ENCODE measurements at places on chromosomes 11 and 22.

GRCh38 chr11:43907028-43907975 is 26.7 kb downstream of the ALKBH3 start:
- DNase-seq = no peak

DNA sequence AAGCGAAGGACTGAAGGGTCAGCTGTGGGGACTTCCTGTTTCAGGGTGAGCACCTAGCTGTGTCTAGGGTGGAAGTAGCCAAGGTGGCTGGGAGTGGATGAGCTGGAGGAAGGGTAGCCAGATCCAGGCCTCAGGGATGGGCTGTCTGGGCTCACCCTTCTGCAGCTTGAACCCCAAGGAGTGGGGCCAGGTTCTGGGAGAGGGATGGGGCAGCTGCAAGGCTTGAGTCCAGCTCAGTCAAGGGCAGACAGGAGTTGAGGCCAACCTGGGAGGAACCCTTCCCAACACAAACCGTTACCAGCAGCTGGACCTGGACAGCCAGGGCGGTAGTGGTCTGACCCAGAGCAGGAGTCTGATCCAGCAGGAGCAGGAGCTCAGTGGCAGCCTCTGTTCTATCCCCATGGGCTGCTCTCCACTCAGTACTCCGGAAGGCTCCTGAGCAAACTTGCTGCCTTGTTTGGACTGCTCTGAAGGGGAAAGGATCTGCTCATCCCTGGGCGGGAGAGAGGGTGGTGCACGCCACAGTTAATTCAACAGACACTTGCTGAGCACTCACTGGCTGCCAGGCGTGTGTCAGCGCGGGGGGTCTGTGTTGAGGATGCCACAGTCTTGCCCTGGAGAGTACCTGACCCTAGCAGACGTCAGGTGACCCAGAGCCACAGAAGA is 53.8 kb upstream of the THY1 start:
- DNase-seq = no peak

DNA sequence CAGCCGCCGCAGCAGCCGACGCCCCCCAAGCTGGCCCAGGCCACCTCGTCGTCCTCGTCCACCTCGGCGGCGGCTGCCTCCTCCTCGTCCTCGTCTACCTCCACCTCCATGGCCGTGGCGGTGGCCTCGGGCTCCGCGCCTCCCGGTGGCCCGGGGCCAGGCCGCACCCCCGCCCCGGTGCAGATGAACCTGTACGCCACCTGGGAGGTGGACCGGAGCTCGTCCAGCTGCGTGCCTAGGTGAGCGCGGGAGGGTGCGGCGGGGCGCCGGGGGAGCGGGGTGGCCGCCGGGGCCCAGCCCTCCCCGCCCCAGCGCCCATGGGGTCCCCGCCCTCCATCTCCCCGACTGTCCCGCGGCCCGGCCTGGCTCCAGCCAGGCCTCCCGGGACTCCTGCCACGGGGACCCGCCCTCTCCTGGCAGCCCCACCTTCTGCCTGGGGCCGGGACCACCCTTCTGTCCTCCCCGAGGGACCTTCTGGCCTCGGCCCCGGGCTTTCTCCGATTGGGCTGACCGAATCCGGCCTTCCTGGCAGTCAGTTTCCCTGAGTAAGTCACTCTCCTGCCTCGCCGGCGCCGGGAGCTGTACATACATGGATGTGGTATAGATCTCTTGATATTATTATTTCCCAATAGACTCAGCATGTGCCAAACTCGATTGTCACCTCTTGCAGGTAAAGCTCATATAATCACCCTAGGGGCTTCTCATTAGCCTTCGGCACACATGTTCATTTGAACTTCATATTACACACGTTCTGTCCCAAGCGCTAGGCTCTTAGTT is 720 bp downstream of the PACS1 start:
- DNase-seq = no peak

DNA sequence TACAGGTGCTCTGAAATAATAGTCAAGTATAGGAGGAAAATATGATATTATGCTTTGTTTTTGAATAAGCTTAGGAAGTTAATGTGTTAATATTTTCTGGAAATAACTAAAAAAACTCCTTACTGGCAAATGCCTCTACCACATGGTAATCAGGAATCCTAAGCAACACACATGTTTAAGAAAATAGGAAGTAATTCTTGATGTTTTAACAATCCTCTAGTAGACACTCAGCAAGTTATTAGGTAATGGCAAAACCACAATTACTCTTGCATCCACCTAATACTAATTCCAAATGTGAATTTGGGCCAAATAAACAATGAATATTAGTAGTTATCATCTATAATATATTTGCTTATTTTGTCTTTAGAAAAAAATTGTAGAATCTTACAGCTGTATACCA is 53.6 kb downstream of the SLC35F2 start:
- DNase-seq = peak; percentile 83

DNA sequence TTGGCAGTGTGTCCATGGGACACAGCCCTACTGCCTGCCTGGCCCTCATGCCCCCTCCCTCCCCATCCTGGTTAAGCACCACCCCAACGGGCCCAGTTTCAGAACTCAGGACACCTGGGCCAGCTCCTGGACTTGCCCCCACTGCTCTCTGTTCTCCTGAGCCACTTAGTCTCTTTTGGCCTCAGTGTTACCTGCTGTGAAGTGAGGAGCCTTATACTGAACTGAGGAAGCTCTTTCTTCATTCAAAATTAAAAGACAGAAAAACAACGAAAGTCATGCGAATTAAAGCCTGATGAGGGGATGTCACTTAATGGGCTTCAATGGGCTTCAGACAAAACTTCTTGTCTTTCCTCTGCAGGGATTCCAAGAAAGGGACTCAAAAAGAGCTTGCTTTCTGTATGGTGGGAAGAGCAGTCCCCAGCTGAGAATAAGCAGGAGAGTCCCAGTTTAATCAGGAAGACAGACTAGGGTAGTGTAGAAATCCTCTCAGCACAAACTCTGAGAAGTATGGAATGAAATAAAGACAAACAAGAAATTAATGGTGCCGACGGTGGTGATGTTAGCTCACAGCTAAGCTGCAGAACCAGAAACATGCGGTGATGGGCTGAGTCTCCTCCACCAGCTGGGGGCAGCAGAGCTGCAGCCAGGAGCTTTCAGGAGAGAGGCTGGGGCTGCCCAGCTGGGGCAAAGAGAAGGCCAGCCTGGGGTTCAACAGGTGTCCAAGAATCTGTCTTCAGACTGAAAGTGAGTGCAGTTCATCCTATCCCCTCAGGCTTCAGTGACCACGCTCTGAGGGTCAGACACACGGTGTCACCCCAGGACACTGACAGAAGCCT is 101.0 kb downstream of the GGTLC2 start:
- DNase-seq = no peak

DNA sequence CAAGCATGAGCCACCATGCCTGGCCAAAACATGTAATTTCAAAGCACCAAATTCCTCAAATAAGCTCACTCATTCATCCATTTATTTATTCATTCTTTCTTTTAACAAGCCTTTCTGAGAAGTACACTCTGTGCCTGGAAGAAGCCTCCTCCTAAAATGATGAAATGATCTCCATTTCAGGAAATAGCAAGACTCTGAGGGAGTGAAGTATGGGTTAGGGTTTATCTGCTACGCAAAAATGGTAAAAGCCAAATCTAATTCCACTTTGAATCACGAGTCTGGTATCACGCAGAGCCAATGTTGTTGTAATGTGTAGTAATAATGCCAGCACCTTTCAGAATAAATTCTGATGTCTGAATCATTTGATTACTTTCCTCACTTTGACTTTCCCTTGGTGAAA is 1041.8 kb downstream of the LRRC4C start:
- DNase-seq = no peak

DNA sequence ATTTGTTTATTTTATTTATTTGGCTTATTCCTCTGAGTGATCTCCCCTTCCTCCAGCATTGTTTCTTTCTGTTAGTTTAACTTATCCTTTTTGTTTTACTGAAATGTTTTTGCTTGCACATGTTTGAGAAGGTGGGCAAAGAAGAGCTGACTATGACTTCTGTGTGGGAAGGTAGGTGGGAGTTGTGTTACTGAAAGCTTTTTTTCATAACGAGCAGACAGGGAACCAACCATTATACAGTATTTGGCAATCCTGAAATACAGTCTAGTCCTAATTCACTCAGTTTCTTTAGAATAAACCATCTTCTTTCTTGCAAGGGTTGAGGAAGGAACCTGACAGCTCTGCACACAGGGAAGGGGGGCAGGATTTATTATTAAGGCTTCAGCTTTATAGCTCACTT is 37.0 kb upstream of the PAK1 start:
- no peak for DNase-seq

DNA sequence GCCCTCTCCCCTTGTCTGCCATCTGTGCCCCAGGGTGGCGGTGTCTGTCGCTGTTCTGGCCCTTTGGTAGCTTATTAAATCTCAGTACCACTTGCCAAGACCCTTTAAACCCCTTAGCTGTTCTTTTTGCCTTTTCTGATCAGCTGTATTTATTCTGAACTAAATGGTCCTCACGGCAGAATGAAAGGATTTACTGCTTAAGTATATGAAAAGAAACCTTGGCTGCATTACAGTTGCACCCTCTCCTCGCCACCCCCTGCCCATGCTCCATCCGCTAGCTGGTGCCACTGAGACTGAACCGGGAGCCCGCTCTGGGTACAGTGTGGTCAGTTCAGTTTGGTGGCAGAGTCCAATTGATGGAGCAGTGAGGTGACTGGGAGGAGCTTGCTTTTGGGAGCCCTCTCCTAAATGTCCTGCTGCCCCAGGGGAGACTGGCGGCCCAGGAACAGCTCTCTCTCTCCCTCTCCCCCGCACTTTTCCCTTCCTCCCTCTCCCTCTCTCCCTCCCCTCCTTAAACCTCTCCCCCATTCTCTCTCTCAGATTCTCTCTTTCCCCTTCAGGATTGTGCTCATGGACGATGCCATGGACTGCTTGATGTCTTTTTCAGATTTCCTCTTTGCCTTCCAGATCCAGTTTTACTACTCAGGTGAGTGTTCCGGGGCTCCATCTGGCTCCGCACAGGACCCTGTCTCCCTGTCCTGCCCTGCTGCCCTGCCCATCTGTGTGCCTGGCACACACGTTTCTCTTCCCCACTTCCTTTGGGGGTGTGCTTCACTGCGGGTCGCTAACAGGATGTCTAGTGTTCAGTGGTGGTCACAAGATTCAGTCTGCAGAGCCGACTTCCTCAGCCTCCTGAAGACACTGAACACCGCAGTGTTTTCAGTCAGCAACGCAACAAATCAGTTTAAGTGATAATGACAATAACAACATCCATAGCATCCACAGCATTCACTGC is 21.8 kb downstream of the ARFGAP2 start:
- no peak for DNase-seq

GRCh38 chr11:119352857-119353260 is 6.4 kb upstream of the MFRP start:
- no peak for DNase-seq

- no peak for DNase-seq
These were observed 37.3 kb downstream of the GALNT18 start for GRCh38 chr11:11584530-11584810.

DNA sequence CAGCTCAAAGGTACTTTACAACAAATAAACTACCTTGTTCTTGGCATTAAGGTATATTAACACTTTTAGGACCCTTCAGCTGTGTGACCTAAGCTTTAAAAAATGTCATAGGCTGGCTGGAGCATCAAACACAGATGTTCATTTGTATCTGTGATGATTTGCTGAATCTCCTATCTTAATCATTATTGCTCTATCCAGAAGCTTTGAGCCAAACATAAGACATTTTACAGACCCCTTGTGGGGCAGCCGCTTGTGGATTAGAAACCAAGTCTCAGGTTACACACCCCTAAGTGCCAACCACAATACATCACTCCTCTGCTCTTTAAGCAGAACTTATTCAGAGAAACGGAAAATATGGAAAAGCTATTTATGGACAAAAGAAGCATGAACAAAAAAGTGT is 394.2 kb upstream of the CCDC90B start:
- no peak for DNase-seq

- DNase-seq = no peak
These were observed 102.9 kb upstream of the PLET1 start for GRCh38 chr11:112363527-112363926.

DNA sequence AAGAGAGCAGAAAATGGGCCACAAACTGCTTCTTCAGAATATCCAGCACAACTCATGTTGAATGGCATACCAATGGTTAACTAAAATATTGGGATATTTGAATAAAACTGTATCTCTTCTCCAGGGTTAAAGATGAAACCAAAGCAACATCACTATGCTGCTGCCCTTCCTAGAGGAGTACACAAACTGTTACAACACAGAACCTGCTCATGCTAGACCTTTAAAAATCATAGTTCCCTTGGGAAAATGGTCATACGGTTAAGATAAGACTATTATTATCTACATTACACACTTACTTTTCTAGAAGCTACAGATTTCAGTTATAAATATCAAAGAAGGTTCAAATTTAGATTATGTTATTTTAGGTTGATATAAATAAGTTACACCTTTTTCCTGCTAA is 78.6 kb upstream of the TP53AIP1 start:
- no peak for DNase-seq

DNA sequence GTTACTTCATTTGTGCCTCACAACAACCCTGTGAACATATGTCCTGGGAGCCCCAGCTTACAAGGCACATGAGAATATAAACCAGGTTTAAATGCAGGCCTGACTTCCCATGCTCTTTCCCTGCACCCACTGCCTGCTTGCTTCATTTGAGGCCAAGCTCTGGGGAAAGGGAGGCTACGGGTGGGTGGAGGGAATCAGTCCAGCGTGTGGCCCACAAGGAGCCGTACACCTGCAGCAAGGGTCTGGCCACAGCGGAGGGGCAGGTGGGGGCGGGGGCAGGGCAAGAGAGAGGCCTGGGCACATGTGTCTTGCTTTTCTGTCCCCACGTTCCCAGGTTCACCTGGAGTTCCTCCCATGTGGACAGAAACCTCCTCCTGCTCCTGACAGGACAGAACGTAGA is 26.2 kb downstream of the FAM83F start:
- DNase-seq = no peak

GRCh38 chr11:118633319-118633690 is 25.9 kb downstream of the PHLDB1 start:
- no peak for DNase-seq

DNA sequence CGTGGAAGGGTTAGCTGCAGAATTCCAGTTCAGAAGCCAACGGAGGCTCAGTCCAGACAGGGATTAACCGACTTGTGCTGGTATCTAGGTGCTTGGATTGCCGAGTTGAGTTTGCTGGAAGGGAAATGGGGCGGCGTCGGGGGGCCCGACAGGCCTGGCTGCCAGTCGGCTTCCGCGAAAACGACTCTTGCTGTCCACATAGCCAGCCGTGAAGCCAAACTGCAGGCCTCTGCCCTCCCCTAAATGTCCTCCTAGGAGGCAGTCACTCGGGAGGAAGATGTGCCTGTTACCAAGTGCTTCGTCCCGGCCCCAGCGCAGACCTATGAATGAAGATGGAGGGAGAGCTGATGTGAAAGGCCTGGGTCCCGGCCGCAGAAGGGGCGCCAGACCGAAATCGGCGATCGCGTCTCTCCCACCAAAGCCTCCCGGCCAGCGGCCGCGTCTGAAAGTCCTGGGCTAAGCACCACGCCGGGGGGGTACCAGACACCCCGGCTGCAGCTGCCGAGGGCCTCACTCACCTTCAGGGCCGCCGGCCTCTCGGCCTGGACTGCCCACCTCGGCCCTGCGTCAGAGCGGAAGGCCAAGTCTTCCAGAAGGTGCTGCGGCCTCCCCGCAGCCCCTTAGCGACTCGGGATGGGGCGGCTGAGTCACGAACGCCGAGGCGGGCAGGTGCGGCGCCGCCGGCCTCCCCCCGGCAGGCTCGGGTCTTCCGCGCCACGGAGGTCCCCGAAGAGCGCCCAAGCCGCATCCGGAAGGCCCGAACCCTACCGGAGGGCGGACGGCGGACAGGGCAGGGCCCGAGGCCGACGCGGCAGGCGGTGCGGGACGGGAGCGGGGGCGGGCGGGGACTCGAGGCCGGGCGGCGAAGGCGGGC is 7.5 kb downstream of the DPAGT1 start:
- DNase-seq = no peak
